ENCODE measurements at places on chromosomes 4 and X.

- no peak for DNase-seq
Observed at GRCh38 chr4:101441446-101441845, 94.1 kb upstream of the PPP3CA start.

GRCh38 chr4:67765401-67765800 is 11.2 kb upstream of the GNRHR start:
- no peak for DNase-seq

DNA sequence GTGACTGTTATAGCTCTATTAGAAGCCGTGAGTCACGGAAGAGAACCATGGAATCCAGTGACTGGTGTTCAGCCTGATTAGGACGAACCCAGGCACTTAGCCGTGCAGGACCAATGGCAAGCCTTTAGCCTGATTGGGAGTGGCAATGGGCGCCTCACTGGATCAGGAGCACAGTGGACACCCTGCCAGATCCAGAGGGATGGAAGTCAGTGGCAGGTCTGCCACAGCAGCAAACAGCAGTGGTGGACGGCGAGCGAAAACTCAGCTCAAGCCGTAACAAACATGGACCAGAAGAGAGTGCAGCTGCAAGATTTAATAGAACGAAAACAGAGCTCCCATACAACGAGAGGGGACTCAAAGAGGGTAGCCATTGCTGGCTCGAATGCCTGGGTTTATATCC is 1326.5 kb downstream of the ADGRL3 start:
- DNase-seq, result no peak

DNA sequence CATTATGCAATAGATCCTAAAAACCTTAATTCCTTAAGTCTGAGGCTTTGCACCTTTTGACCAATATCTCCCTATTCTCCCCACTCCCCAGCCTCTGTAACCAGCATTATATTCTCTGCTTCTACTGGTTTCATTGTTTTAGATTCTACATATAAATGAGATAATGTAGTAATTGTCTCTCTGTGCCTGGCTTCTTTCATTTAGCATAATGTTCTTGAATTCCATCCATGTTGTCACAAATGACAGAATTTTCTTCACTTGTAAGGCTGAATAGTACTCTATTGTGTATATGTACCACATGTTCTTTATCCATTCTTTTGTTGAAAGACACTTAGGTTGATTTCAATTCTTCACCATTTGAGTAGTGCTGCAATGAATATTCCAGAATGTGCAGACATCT is 66.0 kb downstream of the MAGEC1 start:
- DNase-seq, result no peak

DNA sequence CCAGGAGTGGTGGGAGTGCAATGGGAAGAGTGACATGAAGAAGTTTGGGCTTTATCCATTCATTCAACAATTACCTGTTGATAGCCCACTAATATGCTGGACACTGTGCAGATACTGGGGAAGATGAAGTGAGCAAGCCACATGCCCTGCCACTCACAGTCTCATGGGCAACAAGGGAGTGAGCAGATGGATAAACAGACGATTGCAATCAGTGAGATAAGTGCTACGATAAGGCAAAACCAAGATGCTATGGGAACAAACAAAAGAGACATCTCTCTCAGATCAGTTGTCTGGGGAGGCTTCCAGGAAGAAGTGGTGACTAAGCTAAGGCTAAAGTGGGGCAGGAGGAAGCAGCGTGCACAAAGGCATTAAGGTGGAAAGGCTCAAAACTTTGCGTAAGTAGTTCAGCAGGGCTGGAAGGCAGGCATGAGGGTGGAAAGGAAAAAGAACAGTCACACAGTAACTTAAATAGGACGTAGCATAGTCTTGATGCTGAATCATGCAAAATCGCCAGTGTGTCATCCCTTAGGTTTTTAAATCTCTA is 31.7 kb downstream of the GAB3 start:
- DNase-seq, result peak; percentile 74

- DNase-seq, result no peak
Observed at GRCh38 chrX:155968326-155968661, 29.2 kb upstream of the IL9R start.

DNA sequence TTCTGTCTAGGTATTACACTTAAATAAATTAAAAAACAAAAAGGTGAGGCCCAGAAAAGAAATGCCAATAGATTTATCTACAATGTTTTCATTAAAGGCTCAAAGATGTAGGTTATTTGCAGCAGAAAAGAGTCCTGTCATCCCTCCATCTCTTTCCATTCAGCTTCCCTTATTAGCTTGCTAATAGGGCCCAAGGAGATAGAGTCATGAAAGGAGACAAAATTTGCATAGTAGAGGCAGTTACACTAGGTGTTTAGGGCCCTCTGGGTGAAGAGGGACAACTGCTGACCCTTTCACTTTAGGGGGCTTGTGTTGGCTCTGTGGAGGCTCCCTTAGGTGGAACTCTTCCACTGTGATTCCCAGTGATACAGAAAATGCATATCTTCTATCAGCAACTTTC is 58.4 kb upstream of the TACR3 start:
- DNase-seq, result no peak

DNA sequence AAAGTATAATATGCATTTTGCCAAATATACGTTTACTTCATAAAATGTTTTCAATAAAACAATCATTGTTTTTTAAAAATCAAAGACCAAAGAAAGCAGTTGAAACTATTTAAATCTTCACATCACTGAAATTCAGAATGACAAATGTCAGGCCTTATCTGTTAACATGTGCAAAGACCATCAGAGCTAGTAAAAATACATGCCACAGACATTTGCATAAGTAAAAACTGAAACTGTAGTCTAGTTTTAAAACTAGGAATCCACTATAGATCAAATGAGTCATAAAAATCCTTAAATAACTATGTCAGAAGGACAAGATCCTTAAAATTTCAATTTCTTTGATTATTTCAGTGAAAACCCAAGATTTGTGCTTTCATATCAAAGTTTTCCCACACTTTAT is 24.8 kb downstream of the KLHL15 start:
- DNase-seq, result no peak

GRCh38 chr4:54097152-54097551 is 2.8 kb upstream of the GSX2 start:
- DNase-seq, result no peak

DNA sequence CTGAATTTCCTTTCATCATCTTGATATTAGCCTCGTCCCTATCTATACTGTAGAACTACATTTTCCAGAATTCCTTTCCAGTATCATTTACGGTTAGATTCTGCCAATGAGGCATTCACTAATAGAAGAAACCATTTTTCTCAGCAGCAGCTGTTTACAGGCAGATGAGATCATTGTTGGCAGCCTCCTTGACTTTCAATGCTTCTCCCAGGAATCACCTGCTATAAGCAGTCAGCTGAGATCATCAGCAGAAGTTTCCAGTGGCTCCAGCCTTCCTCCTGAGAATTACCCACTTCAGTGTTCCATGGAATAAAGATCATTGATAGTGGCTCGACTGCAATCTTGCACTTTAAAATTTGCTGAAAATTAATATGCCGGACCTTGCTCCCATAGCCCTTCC is 157.3 kb upstream of the TET2 start:
- peak; percentile 34 for DNase-seq

DNA sequence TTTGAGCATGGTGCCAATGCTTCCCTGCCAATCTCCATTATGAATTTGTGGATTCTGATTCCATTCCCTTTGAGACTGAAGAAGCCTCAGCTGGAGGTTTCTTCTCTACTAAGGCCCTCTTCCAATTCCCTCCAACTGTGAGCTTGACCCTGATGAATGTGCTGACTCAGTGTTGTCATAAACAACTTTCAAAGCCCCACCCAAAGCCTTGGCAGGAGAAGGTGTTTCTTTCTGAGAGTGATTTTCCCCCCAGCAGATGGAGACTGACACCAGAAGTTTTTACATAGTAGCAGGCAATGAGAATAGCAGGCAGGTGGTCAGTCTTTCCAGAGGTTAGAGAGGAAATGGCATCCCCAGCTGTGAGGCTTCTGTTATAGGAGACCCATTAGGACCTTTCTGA is 53.1 kb downstream of the OCRL start:
- peak; percentile 59 for DNase-seq

DNA sequence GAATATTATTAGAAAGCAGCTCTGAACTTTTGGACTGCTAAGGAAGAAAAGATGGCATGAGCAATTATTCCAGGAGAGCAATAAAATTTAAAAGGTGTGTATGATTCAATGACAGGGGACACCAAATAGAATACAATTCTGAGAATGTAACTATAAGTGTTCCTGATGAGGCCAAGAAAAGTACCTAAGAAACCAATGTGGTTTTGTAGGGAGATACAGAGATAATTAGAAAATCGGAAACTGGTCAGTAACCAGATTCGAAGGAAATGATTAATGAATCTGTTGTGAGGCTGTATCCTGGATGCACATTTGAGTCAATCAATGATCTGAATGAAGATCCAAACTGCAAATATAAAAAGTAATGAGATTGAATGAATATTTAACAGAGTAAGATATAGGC is 6.0 kb downstream of the NOA1 start:
- DNase-seq, result no peak
